ENCODE measurements at places on chromosomes 2 and 18.
A peak's percentile ranks its signal among the peaks of the same experiment; 100 is the strongest.

- DNase-seq, result peak; percentile 73
These were observed at the start of gene OSBPL1A for GRCh38 chr18:24397694-24398368. Gene OSBPL1A, minus strand, starts transcription at chr18:24397824. Its CDS starts 20,291 bp downstream, at chr18:24377533.

DNA sequence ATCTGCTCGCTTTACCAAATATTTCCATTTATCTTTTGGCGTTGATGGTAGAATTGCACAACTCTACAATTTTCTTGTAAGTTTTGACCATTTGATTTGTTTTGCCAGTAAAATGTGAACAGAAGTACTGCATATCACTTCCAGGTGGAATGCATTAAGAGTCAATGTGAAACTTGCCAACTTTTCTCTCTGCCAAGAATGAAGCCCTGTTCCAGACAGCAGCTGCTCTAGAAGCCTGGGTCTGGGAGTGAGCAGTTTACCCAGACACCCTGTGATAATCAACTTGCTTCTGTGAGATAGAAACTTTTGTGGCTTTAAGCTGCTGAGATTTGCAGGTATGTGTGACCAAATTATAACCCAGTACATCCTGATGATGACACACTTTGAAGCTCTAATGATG lies 115.9 kb upstream of the SYT4 start:
- no peak for DNase-seq

DNA sequence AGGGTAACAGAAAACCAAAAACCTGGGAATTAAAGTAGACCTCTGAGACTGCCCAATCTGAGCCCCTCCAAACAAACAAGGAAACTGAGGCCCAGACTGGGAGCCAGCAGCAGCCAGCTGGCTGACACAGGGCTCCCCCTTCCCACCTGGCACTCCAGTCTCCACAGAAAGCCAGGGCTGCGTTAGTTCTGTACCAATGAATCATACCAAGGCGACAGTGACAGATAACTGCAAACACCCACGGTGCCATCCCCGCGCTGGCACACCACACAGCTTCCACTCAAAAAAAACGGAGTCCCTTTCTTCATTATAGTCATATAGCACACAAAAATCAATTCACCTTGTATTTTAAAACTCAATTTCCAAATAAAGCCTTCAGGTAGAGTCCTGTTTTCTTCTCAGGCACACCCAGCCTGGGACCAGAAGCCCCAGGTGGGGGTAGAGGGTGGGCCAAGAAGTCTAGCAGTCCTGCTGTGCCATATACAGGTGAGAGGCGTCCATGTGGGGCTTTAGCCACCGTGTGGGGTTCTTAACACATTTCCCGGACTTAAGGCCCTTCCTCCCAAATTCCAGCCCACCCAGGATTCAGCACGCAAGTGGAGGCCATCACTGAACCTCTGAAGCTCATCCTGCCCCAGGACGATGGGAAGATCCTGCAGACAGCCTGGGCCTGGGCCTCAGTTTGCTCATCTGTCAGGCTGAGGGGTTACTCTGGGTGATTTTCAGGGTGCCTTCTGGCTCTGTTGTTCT lies 1.2 kb downstream of the PER2 start:
- no peak for DNase-seq

GRCh38 chr2:188952901-188953300 lies 21.3 kb upstream of the COL3A1 start:
- DNase-seq, result no peak

- no peak for DNase-seq
These were observed 17.4 kb downstream of the IRS1 start for GRCh38 chr2:226782092-226782713.

- DNase-seq, result no peak
These were observed 46.8 kb upstream of the BIN1 start for GRCh38 chr2:127153691-127154158.

- no peak for DNase-seq
These were observed 47.4 kb upstream of the ITGB6 start for GRCh38 chr2:160247296-160248035.

DNA sequence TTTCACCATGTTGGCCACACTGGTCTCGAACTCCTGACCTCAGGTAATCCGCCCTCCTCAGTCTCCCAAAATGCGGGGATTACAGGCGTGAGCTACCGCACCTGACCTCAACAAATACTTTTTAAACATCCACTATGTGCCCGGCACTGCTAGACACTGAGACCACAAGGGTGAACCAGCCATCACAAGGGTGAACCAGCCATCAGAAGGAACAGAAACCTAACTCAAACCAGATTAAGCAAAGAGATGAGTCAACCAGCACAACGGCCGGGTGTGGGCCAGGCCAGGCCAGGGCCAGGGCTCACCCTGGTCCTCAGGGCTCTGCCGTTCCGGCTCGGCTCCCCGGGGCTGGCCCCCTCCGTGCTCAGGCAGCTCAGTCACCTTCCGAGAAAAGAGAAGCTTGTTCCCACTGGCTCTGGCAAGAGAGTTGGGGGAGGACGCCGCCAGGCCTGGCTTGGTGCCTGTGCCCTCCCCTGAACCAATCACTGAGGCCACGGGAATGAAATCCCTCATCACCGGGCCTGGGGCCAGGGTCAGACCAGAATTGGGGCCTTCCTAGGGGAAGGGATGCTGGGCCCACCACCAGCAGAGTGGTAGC lies 4.4 kb downstream of the TEX44 start:
- DNase-seq, result no peak

GRCh38 chr2:75342504-75343175 lies 143.3 kb upstream of the TACR1 start:
- DNase-seq, result no peak

GRCh38 chr18:8910843-8911242 lies 191.7 kb upstream of the NDUFV2 start:
- no peak for DNase-seq

DNA sequence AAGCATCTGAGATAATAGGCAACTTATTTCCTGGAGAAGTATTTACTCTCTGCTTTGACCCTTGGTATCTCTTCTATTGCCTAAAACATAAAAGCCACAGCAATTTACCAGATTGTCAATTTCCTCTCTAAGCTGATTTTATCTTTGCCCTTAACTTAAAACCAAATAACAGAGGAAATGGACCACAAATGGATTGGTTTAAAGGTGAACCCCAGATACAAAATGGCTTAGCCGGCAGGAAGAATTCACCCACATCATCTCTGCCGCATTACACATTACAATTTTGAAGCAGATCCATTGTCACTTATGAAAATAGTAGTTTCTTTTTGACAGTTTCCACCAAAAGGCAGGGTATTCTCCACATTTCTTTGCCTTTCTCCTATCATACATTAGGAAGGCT lies 585.8 kb upstream of the CHAC2 start:
- DNase-seq, result no peak

- no peak for DNase-seq
These were observed 14.1 kb upstream of the CNNM3 start for GRCh38 chr2:96801786-96802595.

DNA sequence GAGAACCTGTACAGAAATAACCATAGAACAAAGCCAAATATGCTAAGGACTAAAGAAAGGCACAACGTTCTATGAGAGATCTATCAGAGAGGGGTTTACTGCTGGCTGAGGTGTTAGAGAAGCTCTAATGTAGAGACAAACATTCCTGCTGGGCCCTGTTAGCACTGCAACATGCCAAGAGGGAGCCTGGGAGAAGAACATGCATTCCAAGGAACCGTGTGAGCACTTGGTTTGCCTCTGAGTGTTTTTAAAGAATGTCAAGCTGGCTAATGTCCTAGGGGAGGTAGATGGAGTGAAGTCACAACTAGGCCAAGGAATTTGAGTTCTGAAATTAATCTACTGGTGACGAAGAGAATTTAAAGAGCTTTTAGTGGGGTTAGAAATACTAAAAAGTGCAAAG lies 384.3 kb upstream of the LYPD1 start:
- DNase-seq, result no peak

- no peak for DNase-seq
These were observed 1.4 kb upstream of the SIX2 start for GRCh38 chr2:45010702-45011012.

GRCh38 chr2:64259312-64259711 lies 115.1 kb upstream of the PELI1 start:
- no peak for DNase-seq

DNA sequence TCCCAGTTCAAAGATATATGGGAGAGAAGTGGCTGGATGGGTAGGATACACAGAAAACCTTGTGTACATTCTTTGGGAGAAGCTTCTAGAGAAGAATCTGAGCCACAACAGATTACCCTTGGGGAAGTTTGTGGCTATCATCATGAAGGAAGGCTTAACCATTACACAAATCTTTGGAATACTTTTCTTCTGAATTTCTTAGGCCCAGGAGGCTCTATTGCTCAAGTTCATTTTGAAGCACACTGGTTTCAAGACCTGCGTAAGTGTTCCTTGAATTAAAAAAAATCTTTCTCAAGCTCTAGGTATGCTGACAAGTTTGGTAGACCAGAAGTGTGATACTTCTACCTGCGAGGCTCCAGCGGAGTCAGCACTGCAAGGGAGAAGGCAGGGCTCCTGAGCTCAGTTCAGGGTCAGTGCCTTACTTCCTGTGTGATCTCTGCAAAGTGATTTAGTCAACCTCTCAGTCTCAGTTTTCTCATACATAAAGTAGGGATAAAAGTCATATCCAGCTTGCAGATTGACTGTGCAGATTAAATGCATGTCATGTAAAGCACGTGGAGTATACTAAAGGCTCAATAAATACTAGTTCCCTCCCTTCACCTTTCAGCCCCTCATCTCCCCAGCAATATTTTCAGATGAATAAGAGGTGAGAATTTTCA lies 438.6 kb downstream of the DLGAP1 start:
- no peak for DNase-seq

- no peak for DNase-seq
These were observed 521.8 kb upstream of the TCF4 start for GRCh38 chr18:56109757-56110156.

GRCh38 chr2:226690461-226691024 lies 109.1 kb downstream of the IRS1 start:
- no peak for DNase-seq

GRCh38 chr2:127588241-127588640 lies 52.8 kb downstream of the MYO7B start:
- no peak for DNase-seq

DNA sequence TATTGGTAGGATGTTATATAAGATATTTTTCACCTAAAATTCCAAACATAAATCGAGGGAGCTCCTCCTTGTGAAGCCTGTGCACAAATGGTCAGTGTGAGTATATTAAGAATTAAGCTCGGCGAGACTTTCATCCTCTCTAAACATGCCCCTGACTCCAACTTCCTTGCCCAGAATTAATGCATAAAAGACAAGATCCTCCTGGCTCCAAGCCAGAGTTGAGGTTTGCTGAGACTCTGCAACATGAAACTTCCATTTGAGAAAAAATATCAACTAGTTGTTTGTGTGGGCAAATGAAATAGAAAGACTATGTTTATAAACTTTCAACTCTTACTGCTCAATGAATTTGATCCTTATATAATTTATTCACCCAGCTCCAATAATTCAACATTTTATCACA lies 68.1 kb downstream of the CCDC178 start:
- DNase-seq, result no peak

GRCh38 chr2:51212374-51212773 lies 180.4 kb upstream of the NRXN1 start:
- DNase-seq, result no peak

GRCh38 chr18:76487070-76487469 lies 8.0 kb downstream of the ZNF516 start:
- no peak for DNase-seq

GRCh38 chr2:126723281-126723815 lies 67.4 kb downstream of the GYPC start:
- DNase-seq, result no peak

GRCh38 chr2:230269715-230270114 lies 44.2 kb downstream of the SP140 start:
- DNase-seq, result no peak

DNA sequence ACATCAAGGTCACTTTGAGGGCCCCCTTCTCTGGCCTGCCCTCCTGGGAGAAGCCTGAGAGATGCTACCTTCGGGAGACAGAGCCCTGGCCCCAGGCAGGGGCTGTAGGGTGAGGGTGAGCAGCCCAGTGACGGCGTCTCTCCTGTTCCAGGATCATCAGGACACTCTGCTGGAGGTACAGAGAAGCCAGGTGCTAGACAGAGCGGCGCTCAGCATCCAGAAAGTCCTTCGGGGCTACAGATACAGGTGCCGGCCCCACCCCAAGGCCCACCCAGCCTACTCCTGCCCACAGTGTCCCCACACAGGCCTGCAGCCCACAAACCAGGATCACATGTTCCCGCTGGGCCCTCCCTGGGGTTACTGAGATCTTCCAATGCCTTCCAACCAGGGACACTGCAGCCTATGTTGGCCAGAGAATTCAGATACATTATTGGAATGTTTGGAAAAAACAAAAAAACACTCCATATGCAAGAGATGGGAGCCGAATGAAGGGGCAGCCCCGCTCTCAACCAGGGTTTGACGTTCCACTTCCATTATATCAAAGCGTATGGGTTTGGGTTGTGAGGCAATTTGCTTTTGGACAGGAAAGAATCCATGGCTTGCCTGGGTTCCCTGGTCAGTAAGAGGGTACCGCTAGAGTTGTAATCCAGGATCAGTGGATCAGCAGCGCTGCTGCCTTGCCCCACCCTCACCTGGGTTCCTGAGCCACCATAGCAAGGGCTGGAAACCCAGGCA lies 49.5 kb upstream of the GPR17 start:
- no peak for DNase-seq

- no peak for DNase-seq
These were observed 16.0 kb upstream of the ATP8B1 start for GRCh38 chr18:57819119-57819518.

- no peak for DNase-seq
These were observed at the start of gene SLC16A14 for GRCh38 chr2:230068651-230069055. Gene SLC16A14, minus strand, starts transcription at chr2:230068924. Its CDS starts 9,572 bp downstream, at chr2:230059352.

- DNase-seq, result no peak
These were observed 46.2 kb downstream of the ARMC9 start for GRCh38 chr2:231244382-231245248.

GRCh38 chr2:74515981-74516633 lies 1.9 kb downstream of the TLX2 start:
- peak; percentile 49 for DNase-seq

- DNase-seq, result no peak
These were observed 2.8 kb downstream of the CRYGB start for GRCh38 chr2:208142925-208143799.

GRCh38 chr2:25632396-25632795 lies 41.0 kb downstream of the DTNB start:
- no peak for DNase-seq

GRCh38 chr2:174786066-174786725 lies 21.9 kb upstream of the CHRNA1 start:
- DNase-seq, result no peak

- no peak for DNase-seq
These were observed 1504.2 kb downstream of the SUCLG1 start for GRCh38 chr2:82954868-82955267.

GRCh38 chr18:57084331-57085271 lies 62.3 kb upstream of the BOD1L2 start:
- DNase-seq, result no peak

- DNase-seq, result no peak
These were observed 2.1 kb downstream of the NCKAP1 start for GRCh38 chr2:183035954-183036669.

- no peak for DNase-seq
These were observed 2.6 kb downstream of the SMARCAL1 start for GRCh38 chr2:216414772-216415319.

All from activated CD8-positive, alpha-beta memory T cell treated with anti-CD3 and anti-CD28 coated beads for 1 hour (primary cell).